Ascending aorta (tissue), 2 donors: ENCODE measurements at places on chromosomes 11 and 22. TPM values are rescaled to one million over a fixed set of nuclear protein-coding genes. Genes with fewer than 3 reads are reported as not detected.

GRCh38 chr11:118998822-118999221, 884 bp downstream of the CENATAC start:
- peaks cover 20% of the 10 kb centered on the region for H3K36me3 ChIP-seq
- peaks cover 20% of the 10 kb centered on the region for H3K4me1 ChIP-seq
- no peaks in the 10 kb centered on the region for H3K27me3 ChIP-seq

DTX4 gene
- 9.6 TPM for total RNA-seq

MS4A14 gene
- not detected for total RNA-seq

SLC29A2 gene
- not detected for total RNA-seq

COX8A gene
- 520 TPM for total RNA-seq

DNA sequence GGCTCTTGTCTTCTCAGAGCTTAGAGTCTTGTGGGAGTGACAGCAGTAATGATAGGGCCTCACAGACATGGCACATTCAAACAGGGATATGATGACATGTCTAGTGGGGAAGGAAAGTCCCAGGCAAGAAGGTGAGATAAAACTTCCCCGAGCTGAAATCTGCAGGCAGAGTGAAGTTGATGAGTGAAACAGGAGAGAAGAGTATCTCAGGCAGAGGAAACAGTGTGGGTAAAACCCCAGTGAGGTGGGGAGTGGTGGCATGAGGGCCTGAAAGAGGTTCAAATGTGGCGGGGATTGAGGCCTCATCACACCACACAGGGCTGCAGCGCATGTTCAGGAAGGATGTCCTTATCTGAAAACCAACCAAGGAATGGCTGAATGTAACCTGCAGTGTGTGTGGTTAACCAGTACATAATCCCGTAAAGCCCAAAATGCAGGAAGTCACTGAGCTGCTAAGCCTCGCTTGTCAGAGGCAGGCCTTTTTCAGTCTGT, 153.8 kb upstream of the E2F8 start:
- no peaks in the 10 kb centered on the region for H3K36me3 ChIP-seq
- no peak overlapping the region for H3K27ac ChIP-seq
- no peak overlapping the region for H3K4me3 ChIP-seq
- no peak for DNase-seq
- H3K27me3 ChIP-seq, result no peaks in the 10 kb centered on the region

UPK3A gene
- not detected for total RNA-seq

- H3K4me1 ChIP-seq, result no peaks in the 10 kb centered on the region
- H3K27ac ChIP-seq, result no peak overlapping the region
- DNase-seq, result no peak
- H3K36me3 ChIP-seq, result no peaks in the 10 kb centered on the region
Observed at GRCh38 chr11:27618281-27618915, 81.9 kb downstream of the BDNF start.

DNA sequence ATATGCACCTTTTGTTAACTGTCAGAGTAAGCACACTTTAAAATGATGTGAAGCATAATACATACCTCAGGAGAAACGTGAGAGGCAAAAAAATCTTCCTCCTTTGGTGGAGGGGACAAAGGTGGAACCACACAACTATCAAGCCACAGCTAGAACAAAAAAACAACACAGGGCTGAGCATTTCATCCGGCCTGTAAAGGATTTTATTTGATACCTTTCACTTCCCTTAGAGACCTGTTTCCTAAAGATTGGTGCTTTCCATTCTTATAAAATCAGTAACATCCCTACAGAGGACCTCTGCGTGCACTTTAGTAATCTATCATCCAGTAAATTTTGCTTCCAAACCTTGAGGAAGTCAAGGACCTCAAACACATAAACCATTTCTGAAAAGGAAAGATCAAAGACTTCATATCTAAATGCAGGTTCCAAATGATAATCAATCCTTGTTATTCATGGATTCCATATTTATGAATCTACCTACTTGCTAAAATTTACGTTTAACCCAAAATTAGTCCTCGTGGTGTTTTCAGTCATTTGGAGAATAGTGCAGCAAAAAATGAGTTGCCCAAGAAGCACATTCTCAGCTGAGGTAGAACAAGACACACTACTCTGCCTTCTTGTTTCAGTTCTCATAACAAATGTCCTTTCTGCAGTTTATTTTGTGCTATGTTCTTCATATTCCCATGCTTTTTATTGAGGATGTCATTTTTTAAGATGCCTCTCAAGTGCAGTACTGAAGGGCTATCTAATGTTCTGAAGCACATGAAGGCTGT, 22.7 kb downstream of the ARFGAP3 start:
- DNase-seq, result no peak
- no peak overlapping the region for H3K4me3 ChIP-seq
- H3K36me3 ChIP-seq, result peaks cover 79% of the 10 kb centered on the region

- no peak overlapping the region for H3K4me3 ChIP-seq
- H3K27ac ChIP-seq, result no peak overlapping the region
- H3K36me3 ChIP-seq, result no peaks in the 10 kb centered on the region
- DNase-seq, result no peak
Observed at GRCh38 chr22:20011123-20011992, 5.3 kb downstream of the ARVCF start.

DNA sequence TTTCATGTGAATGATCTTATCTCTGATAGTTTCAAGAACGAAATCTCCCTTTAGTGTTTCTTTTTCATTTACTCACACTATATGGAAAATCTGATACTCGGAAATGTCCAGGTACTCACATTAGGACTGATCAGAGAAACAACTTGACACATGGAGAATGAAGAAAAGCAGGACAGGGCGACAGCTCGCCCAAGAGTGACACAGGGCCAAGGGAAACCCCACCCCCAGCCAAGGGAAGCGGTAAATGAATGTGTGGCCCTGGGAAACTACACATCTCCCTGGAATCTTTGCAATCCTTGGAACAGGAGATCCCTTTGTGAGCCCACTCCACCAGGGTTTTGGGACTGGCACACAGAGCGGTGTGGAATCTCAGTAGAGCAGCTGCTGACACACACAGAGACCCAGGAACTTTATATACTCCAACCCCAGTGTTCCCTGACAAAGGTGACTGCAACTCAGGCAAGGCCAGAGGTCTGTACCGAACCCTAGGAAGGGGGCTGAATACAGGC, 303.7 kb upstream of the ARHGAP42 start:
- DNase-seq, result no peak
- H3K36me3 ChIP-seq, result no peaks in the 10 kb centered on the region
- H3K27ac ChIP-seq, result no peak overlapping the region
- no peak overlapping the region for H3K4me3 ChIP-seq
- H3K27me3 ChIP-seq, result no peaks in the 10 kb centered on the region
- H3K4me1 ChIP-seq, result no peaks in the 10 kb centered on the region

WT1 gene
- total RNA-seq, result not detected

DNA sequence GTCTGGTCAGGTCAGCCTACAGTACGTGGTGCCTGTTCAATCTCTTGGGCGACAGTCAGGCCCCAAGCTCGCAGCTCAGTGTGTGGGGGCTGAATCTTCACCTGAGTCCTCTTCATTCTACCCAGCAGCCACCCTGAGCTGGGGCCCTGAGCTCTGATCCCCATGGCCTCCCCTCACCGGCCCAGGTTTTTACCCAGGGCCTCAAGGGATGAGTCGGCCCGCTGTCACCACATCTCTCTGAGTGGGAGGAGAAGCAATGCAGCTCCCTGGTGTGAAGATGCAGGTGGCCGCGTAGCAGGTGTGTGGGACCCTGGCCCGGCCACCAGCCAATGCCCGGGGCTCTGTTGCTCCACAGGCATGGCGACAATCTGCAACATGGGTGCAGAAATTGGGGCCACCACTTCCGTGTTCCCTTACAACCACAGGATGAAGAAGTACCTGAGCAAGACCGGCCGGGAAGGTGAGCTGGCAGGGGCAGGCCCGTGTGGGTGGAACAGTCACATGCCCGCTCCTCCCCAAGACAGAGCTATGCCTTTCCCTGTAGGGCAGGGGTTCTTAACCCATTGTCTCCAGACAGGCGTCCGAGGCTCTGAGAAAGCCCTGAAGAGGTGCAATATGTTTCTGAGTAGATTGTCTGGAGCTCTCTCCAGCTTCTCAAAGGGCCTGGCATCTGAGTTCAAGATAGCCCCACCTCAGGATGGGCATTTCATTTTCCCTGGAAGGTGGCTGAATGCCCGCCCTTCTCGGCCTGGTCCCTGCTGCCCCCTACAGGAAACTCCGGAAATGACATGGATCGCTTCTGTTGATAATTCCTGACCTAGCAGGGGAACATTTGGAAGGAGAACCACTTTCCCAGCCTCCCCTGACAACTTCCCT, 26.9 kb downstream of the POLR3H start:
- H3K27me3 ChIP-seq, result no peaks in the 10 kb centered on the region
- peaks cover 12% of the 10 kb centered on the region for H3K4me1 ChIP-seq

GP1BB gene
- 50.2 TPM for total RNA-seq

KCNA4 gene
- 0.11 TPM for total RNA-seq

BCO2 gene
- total RNA-seq, result not detected

- no peaks in the 10 kb centered on the region for H3K36me3 ChIP-seq
- DNase-seq, result no peak
- no peak overlapping the region for H3K27ac ChIP-seq
- H3K4me1 ChIP-seq, result no peaks in the 10 kb centered on the region
- H3K27me3 ChIP-seq, result no peaks in the 10 kb centered on the region
Observed at GRCh38 chr11:83292709-83293456, 6.7 kb upstream of the CCDC90B start.

DNA sequence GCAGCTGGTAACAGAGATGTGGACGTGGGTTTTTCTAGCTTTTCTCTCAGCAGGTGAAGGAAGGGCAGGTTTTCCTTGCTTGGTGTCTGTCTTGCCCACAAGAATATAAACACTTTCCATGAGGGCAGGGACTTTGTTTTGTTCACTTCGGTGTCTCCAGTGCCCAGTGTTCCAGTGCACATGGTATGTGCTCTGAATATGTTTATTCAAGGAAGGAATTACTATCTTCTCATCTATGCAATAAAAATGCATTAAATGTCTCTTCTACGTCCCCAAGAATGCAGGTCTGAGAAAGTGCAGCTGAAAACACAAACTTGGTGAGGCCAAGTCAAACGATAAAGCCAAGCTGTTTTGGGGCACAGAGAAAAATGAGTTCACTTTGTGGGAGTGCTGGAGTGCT, 56.3 kb upstream of the PLET1 start:
- no peaks in the 10 kb centered on the region for H3K36me3 ChIP-seq
- H3K4me1 ChIP-seq, result peaks cover 32% of the 10 kb centered on the region
- no peak overlapping the region for H3K4me3 ChIP-seq
- no peak for DNase-seq

GRCh38 chr22:32144496-32145274, 14.4 kb downstream of the C22orf42 start:
- DNase-seq, result no peak
- H3K4me3 ChIP-seq, result no peak overlapping the region
- no peaks in the 10 kb centered on the region for H3K4me1 ChIP-seq
- H3K27ac ChIP-seq, result no peak overlapping the region
- H3K27me3 ChIP-seq, result no peaks in the 10 kb centered on the region

DNA sequence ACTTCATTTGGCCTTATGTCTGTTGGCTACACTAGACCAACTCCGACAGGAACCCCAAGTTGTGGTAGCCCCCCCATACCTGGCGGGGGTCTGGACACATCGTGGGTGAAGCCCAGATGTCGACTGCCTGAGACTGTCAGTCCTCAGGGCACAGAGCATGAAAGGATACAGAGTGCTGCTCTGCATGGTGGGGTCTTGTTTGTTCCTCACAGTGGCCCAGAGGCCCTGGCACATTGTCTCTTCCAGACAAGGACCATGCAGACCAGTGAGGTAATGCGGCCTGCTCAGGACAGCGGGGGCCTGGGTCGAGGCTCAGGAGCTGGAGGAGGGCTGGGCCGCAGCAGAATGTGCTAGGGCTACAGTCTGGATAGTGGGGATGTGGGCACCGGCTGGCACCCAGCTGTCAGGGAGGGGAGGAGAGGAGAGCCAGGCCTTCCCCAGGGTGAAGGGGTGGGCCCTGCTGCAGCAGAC, 14.6 kb downstream of the CAPN5 start:
- H3K36me3 ChIP-seq, result no peaks in the 10 kb centered on the region
- no peaks in the 10 kb centered on the region for H3K27me3 ChIP-seq
- DNase-seq, result peak; percentile 52
- H3K4me1 ChIP-seq, result peaks cover 4% of the 10 kb centered on the region
- no peak overlapping the region for H3K27ac ChIP-seq

DNA sequence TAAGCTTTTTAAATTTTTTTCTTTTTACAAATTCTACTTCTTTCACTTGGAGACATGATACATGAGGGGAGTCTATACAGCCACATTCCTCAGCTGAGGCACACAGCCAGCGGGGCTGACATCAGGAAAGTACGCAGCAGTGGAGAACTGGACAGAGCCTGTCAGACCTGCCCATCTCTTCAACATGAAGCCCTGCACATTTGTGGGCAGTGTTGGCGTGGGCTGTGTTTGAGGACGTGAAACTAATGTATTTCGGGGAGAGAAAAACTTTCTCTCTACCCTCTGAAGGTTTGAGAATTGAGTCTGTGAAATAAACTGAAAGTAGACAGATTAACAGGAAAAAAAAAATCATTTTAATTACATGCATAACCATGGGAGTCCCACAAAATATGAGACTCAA, 84.8 kb upstream of the HTATIP2 start:
- no peaks in the 10 kb centered on the region for H3K27me3 ChIP-seq
- H3K27ac ChIP-seq, result no peak overlapping the region
- no peaks in the 10 kb centered on the region for H3K36me3 ChIP-seq
- no peak overlapping the region for H3K4me3 ChIP-seq
- DNase-seq, result no peak
- no peaks in the 10 kb centered on the region for H3K4me1 ChIP-seq

OAF gene
- total RNA-seq, result 216 TPM

- H3K4me3 ChIP-seq, result no peak overlapping the region
- no peaks in the 10 kb centered on the region for H3K36me3 ChIP-seq
- H3K4me1 ChIP-seq, result no peaks in the 10 kb centered on the region
- H3K27me3 ChIP-seq, result no peaks in the 10 kb centered on the region
- DNase-seq, result no peak
Observed at GRCh38 chr11:125871391-125872137, 15.9 kb upstream of the HYLS1 start.
